ENCODE measurements at places on chromosomes 16 and 17.
A peak's percentile ranks its signal among the peaks of the same experiment; 100 is the strongest.

DNA sequence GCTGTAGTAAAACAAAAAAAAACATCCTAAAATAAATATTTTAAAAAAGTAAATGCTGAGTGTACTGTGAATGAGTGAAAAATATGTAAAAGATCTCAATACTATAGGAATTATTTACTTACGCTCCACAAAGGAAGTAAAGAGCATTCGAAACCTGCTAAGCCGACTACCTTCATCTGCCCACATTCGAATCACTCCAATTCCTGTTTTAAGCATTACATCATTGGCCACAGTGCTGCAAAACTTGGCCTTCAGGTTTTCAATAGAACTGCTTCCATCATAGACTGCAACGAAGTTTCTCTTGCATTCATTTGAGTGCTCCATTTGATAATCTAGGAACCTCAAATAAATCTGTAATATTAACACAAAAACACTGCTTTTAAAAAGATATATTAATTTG, 34.4 kb downstream of the NETO2 start:
- no peak for DNase-seq

GRCh38 chr17:81513372-81513752, 763 bp upstream of the ACTG1 start:
- DNase-seq = no peak

DNA sequence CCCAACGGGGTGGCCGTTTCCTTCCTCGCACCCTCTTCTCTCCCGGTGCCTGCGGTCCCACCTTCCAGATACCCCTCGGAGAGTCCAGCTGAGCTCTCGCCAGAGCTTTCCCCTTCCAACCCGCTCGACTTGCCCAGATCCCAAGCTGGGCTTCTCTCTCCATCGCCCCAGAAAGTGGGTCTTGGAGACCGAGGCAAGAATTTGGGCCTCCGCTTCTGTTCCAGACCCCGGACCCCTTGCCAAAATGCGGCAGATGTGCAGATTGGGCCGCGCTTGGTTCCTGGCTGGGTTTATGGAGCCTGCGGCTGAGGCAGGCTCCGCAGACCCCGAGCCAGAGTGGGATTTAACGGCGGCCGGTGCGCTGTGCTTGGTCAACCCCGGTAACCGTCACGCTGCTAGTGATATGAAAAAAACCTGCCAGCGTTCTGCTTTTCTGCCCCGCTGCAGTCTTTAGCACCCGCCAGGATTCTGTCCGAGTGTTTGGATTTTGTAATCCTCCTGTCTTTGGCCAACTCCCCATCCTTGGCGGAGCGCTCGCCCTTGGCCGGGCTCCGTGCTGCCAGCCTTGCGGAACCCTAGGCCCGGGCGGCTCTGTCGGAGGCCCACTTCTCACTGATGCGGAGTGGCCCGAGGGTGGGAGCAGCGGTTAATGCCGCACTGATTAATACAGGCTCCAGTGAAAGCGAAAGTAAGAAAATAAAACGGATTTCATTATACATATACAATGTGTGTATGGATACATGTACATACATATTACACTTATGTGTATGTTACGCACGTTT, 754 bp upstream of the SLFN11 start:
- DNase-seq = peak; percentile 6

- DNase-seq = no peak
Measured at GRCh38 chr16:11665071-11665491, 3.2 kb upstream of the SNN start.

- peak; percentile 47 for DNase-seq
Measured at GRCh38 chr16:29900102-29900887, at the start of gene ASPHD1. TSS of gene ASPHD1 (plus strand) at chr16:29900488. CDS start at chr16:29900972, 484 bp downstream.

GRCh38 chr17:31583772-31584356, 192.4 kb downstream of the RAB11FIP4 start:
- DNase-seq = no peak

- DNase-seq = no peak
Measured at GRCh38 chr16:12558641-12559040, 245.0 kb downstream of the CPPED1 start.

GRCh38 chr17:74147056-74147835, 56.2 kb upstream of the RPL38 start:
- DNase-seq = no peak

DNA sequence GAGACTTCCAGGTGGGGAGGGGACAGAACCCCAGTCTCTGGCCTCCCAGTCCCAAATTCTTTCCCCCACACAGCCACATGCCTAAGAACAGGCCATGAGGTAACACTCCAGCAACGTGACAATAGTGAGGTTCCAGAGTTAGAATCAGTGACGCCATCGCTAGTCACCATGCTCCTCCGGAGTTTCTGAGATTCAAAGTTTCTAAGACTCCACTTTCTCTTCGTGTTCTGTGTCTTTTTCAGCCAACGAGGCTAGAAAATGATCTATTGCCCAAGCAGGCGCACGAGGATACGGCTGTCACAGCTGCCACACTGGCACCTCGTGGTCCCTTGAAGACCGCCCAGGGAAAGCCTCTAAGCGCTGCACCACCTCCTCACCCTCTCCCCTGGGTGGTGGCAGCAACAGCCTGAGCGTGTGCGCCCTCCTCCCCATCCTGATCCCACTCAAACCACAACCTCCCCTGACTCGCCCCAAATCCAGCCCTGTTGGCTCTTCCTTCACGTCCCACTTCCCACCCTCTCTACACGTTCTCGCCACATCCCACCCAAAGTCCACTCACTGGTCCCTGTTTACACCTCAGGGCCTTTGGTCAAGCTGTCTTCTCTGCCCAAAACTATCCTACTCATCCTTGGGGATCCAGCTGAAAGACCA, 1.0 kb downstream of the MCRIP1 start:
- peak; percentile 11 for DNase-seq

DNA sequence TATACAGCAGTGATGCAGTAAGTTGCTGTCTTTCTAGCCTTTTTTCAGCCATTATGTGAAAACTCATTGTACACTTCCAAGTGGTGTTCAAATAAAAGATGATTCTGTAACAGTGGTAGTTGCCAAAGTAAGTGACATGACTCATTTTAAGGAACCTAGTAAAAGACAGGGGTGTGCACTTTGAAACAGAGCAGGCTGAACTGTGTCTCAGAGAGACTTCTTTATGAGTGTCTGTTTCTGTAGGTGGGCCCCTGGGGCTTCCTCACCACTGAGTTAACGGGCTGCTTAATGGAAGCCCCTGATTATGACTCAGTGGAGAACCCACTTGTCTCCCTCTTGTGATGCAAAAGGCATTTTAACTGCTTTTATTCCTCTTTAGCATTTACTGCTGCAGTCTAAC, 147.3 kb downstream of the PCTP start:
- DNase-seq = no peak

DNA sequence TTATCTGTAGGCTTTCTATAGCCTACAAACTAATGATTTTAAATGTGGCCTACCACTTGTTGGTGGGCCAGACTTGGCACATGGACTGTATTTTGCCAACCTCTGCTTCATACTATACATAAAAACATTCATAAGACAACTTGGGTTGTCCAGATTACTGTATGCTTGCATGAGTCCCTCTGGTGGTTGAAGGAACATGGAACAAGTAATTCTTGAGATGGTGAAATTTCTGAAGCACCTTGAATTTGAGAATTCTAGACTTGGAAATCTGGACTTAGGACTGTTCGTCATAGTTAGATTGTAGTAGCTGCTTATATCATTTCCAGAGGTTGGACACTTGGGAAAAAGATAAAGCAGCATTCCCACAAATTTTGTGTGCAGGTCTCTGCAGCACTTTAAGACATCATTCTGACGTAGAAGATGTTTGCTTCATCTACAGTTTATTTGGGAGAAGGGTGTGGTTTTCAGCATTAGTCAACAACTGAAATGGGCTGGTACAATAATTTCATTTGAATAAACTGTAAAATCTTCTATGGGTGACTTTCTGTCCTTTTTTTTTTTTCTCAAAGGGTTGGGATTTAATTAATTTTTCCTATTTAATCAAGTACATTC, 31.2 kb downstream of the NFATC3 start:
- no peak for DNase-seq

- no peak for DNase-seq
Measured at GRCh38 chr16:22198547-22199293, 7.4 kb upstream of the EEF2K start.

DNA sequence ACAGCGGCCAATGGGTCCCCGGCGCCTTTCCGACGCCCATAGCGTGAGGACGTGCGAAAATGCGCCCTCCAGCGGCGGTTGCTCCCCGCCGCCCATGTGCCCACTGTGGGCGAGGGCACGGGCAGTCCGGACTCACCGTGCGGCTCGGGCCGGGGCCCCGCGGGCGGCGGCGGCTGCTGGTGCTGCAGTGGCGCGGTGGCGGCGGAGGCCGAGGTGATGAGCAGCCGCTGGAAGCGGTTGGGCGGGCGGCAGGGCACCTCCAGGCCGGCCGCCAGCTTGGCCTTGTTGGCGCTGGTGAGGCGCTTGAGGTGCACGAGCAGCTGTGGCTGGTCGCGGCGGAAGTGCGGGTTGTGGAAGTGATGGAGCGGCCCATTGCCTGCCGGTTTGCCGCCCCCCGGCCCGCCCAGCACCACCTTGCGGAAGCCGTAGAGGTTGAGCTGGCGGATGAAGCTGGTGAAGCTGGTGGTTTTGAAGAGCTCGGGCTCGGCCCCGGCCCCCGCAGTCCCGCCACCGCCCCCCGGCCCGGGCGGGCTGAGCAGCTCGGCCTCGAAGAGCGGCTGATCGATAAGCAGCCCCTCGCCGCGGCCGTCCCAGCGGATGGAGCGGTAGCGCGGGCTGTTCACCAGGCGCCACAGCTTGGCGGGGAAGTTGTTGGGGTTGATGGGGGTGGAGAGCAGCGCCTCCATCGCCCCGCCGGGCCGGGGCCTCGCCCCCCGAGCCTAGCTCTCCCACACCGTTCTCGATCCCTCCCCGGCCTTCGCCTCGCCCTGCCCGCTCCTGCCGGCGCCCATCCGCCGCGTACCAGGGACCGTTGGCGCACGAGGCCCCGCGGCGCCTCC, at the start of gene HSF5:
TSS of gene HSF5 (minus strand) at position 820 of the 839 bp plus-strand sequence. CDS start at position 686, 134 bp downstream.
- peak; percentile 43 for DNase-seq

DNA sequence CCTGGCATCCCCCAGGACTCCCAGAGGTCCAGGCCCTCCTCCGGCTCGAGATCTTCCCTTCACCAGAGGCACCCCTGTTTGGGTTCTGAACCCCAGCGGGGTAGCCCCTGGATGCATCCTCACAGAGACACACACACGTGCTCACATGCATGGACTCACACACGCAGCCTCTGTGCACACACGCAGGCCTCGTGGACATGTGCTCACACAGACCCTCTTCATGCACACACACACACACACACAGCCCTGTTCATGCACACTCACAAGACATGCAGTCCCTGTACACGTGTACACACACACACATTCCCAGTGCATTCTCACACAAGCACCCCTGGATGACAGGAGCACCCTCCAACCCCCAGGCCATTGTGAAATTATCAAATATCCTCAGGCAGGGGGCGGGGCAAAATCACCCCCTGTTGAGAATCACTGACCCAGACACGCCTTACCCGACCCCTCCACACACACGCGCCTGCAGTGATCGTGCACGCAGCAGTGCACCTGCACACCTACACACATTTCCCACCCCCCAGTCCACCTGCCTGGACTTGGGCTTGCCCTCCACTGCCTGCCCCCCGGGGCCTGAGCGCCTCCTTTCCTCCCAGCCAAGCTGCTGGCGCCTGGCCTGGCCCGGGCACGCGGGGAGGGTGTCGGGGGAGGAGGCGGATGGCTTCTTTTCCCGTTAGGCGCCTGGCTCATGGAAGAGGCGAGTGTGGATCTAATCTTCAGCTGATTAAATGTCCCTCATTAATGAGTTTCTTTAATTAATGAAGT, 62.6 kb downstream of the ENGASE start:
- no peak for DNase-seq

DNA sequence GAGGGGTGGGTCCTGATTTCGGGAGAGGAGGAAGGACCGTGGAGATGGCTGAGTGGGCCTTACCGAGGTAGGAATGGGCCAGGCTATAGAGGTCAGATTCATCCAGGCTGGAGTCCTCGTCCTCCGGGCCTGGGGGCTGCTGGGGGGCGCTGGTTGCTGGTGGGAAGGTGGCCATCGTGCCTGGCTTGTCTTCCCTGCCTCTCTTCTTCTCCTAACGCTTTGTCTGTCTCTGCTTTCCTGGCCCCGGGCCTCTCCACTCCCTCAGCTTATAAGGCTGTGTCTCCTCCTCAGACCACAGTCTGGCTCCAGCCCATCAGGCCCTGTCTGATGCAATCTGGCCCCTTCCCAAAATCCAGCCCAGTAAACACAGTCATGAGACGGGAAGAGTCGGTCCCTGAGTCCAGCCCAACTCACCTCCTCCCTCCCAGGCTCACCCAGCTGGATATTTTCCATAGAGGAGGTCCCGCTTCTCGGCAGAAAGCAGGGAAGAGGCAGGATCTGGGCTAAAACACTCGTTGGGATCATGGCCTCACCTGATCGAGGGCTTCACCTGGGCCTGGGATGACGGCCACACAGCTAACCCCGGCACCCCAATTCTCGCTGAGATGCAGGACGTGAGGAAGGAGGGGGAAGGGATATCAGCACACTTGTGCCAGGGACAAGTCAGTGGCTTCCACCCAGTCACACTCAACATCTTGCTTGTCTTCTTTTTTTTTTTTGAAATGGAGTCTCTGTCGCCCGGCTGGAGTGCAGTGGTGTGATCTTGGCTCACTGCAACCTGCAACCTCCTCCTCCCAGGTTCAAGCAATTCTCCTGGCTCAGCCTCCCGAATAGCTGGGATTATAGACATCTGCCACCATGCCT, at the start of gene NUPR1:
TSS of gene NUPR1 (minus strand) at position 242 of the 864 bp plus-strand sequence. CDS start at position 175, 67 bp downstream.
- no peak for DNase-seq

GRCh38 chr16:47358816-47359215, 102.0 kb downstream of the ITFG1 start:
- no peak for DNase-seq

GRCh38 chr16:15988268-15989013, 39.0 kb downstream of the ABCC1 start:
- no peak for DNase-seq

DNA sequence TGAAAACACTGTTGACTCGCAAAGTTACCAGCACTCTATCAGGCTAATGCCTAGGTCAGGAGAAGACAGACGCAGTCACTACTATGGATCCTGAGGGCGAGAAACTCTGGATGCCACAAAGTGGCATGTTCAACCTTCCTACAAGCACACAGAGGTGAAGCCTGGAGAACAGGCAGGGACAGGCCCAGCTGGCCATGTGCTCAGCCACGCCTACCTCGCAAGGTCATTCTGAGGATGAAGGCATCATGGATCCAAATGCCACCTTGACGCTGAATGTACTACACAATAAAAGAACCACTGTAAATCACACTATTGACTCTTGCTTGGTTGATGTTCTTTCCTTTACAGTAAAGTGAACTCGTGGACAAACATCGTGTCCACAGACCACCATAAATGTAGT, 85.8 kb downstream of the ANKRD11 start:
- no peak for DNase-seq

DNA sequence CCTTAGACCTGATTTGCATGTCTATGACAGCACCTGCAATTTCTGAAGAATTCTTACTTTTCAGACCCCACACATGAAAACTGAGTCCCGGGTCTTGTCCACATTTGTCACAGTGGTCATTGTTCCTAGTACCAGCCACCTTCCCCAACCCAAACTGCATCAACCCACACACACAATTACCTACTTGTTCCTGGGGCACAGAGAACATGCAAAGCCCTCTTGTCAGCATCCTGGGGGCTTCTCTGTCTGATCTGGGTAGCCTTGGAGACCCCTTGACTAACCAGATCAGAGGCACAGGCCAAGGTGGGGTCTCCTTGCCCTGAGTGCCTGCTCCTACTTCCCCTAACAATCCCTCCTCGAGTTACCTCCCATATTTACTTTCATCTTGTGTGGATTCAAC, 36.7 kb upstream of the PIK3R6 start:
- DNase-seq = no peak

GRCh38 chr16:3654249-3654991, at the start of gene DNASE1:
TSS of gene DNASE1 (plus strand) at chr16:3654691. CDS start at chr16:3655374, 683 bp downstream.
- no peak for DNase-seq

- DNase-seq = no peak
Measured at GRCh38 chr17:19337712-19338023, 24.9 kb downstream of the B9D1 start.

All from stimulated activated CD8-positive, alpha-beta memory T cell treated with anti-CD3 and anti-CD28 coated beads, Interleukin-15, amount 100 ng/mL, for 24 hours (primary cell).